ENCODE measurements at places on chromosomes 3 and 15.
A peak's percentile ranks its signal among the peaks of the same experiment; 100 is the strongest.

- no peak for DNase-seq
These were observed 54.8 kb upstream of the LMCD1 start for GRCh38 chr3:8446845-8447244.

DNA sequence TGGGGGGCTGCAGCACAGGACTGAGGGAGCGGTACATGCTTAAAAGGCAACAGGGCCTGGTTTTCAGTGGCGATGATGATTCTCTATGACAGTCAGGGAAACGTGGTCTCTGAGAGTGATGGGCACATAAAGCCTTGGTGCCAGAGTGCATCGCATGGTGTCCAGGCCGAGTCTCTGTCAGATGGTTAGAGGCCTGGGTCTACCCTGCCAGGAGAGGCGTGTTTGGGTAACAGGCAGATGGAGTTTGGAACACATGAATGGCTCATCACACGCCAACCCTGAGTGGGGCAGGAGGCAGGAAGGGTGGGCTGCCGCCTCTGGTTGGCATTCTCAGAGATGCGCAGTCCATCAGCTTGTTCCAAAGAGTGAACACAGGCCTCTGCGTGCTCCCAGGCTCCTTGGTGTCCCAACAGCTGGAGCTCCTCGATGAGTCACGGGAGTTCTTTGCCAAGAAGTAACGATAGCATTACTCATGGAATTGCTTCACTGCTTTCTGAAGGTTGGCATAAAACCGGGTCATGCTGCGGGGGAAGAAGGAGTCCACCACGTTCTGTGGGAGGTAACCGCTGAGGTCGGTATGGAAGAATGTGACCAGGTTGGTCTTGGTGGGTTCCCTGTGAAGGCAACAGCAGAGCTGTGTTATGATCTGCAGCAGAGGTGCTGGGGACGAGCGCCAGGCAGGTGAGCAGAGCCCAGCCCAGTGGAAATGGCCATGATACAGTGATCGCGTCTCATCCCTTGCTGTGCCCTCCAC is 11.0 kb downstream of the STARD5 start:
- no peak for DNase-seq

DNA sequence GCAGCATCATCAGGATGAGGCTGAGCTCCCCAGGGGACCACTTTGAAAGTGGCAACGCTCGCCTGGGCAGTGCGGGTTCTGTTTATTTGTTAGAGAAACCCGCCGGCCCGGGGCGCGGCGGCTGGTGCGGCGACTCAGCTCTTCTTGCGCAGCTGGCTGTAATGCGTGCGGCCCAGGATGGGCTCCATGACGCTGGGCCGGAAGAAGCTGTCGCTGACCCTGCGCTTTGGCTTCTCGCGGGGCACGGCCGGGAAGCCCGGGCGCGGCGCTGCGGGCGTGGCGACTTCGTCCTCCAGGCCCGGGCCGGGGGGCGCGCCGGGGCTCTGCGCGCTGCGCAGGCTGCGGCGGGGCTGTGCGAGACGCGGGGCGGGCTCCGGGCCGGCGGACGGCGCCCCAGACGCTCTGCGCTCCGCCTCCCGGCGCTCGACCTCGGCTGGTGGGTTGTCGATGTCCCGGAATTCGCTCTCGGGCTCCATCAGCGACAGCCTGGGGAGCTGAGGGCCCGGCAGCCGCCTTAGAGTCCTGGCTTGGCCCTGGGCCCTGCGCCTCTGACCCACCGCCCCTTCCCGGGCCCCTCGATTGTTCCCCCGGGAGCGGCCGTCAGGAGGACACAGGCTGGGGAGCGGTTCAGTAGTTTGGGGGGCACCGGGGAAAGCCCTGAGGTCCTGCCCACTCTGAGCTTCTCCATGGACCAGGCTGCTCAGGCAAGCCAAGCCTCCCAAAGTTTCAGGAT is 10.3 kb upstream of the KIF7 start:
- DNase-seq, result peak; percentile 4

- DNase-seq, result no peak
These were observed 98.1 kb upstream of the HACD2 start for GRCh38 chr3:123682781-123683504.

GRCh38 chr3:95134693-95135413 is 1072.0 kb downstream of the NSUN3 start:
- DNase-seq, result no peak

GRCh38 chr3:107939691-107940442 is 151.0 kb downstream of the CD47 start:
- DNase-seq, result peak; percentile 70

- peak; percentile 55 for DNase-seq
These were observed 1.7 kb upstream of the RBP2 start for GRCh38 chr3:139477710-139478640.

- DNase-seq, result no peak
These were observed 172.3 kb upstream of the TPM1 start for GRCh38 chr15:62870216-62870615.
